ENCODE measurements at places on chromosomes 2 and 18.
A peak's percentile ranks its signal among the peaks of the same experiment; 100 is the strongest.

DNA sequence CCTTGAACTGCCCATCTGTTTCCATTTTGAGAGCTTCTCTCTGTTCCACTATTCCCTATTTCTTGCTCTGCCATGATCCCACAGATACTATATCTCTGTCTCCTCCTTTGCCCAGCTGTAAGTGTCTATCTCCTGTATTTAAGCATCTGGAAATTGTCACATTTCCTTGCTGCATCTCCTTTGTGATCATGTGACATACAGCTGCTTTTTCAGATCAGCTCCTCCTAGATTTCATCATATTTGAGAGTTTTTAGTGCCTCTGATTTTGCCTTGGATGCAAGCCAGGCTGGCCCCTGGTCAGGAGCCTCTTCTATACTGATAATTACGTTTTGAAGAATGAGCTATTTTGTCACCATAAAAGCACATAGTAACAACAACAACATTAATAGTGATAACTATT, 131.7 kb upstream of the TNP1 start:
- DNase-seq = no peak

DNA sequence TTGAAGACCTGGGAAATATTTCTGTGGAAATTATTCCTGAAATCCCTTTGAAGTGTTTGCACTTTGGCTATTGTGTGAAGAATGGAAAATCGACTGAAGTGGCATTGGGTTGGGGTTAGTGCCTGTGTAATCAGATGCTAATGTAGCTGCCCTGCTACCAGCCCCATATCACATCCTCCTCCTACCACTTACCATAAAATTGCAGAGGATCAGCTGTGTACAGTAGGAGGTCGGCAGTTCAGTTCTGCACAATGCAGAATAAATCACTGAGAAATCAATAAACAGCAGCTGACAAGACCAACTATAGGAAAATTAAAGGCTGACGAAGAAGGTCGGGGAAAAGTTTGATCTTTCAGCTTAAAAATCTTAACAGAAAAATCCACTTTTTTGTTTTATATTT, 440.9 kb downstream of the PTPRM start:
- no peak for DNase-seq

DNA sequence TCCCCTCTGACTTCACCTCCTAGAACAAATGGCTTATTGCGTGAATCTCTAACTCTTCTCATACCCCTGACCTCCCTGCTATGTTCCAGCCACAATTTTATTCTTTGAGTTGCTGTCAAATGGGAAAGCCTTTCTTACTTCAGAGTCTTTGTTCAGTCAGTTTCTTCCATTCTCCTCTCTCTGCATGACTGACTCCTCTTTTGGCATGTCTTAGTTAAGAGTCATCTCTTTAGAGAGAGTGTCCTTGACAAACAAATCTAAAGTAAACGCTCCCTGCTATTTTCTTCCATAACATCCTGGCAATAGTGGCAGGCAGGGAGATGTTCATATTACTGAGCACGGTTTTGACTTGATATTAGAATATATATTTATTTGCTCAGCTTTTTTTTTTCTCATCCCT, 170.7 kb upstream of the ERBB4 start:
- DNase-seq = no peak

- DNase-seq = no peak
Observed at GRCh38 chr2:138020432-138020831, 56.2 kb downstream of the HNMT start.

DNA sequence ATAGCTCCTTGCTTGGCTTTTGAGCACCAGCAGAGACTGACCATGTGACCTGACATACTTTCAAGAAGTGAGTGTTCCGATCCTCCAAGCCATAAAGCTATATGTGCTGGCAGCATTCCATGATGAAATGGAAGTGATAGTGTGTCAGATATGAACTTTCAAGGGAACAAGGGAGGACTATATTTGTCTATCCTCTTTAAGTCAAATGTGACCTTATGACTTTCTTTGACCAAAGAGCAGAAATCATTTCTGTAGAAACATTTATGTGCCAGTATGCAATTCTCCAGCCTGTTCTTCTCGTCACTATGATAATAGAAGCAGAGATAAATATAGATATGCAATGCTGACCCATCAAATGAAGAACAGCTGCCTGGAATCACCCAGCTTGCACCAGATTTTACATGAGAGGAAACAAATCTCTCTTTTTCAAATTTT, 14.4 kb downstream of the HYCC2 start:
- no peak for DNase-seq

DNA sequence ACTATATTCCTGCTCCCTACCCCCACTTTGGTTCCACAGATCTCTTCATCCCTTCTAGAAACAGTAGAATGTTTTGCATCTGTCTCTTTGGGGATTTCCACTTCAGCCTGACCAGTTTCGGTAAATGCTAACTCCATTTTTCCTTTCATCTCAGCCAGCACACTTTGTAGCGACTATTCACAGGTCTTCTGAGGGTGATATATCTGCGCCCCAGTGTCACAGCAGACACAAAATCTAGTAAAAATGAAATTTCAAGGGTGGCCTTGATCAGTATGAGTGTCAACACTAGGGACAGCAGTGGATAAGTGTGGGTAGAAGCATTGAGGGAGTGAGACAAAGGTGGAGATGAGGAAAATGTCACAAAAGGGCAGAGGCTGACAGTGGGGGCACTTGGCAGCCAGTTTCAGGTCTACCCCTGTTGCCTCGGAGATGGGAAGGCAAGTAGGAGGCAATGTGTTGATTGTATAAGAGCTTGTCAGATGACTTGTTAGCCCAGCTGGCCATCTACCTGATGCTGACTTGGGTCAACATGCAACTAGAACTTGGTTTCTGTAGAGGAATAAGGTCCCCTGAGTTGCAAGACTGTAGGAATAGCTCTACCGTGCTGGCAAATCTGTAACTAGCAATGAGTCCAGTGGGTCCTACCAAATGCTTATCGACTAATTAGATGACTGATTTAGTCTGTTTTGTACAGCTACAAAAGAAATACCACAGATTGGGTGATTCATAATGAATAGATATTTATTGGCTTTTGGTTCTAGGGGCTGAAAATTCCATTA, 60.7 kb downstream of the CXCR4 start:
- peak; percentile 65 for DNase-seq

- no peak for DNase-seq
Observed at GRCh38 chr18:25826823-25827222, 263.6 kb downstream of the SS18 start.

GRCh38 chr18:50797142-50797541, 22.7 kb downstream of the MRO start:
- no peak for DNase-seq

- DNase-seq = no peak
Observed at GRCh38 chr18:79924814-79925731, 26.4 kb downstream of the SLC66A2 start.

DNA sequence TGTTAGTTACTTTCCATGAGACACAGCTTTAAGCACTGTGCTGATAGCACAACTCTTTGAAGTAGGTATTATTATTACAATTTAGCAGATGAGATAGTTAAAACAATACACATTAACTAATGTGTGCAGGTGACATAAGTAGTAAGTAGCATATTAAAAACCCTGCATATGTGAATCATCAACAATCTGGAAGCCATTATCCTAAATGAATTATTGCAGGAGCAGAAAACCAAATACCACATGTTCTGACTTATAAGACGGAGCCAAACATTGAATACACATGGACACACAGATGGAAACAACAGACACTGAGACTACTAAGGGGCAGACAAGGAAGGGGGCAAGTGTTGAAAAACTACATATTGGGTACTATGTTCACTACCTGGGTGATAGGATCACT, 300.3 kb upstream of the GULP1 start:
- DNase-seq = no peak

GRCh38 chr2:38526195-38526594, 76.5 kb downstream of the HNRNPLL start:
- DNase-seq = no peak

DNA sequence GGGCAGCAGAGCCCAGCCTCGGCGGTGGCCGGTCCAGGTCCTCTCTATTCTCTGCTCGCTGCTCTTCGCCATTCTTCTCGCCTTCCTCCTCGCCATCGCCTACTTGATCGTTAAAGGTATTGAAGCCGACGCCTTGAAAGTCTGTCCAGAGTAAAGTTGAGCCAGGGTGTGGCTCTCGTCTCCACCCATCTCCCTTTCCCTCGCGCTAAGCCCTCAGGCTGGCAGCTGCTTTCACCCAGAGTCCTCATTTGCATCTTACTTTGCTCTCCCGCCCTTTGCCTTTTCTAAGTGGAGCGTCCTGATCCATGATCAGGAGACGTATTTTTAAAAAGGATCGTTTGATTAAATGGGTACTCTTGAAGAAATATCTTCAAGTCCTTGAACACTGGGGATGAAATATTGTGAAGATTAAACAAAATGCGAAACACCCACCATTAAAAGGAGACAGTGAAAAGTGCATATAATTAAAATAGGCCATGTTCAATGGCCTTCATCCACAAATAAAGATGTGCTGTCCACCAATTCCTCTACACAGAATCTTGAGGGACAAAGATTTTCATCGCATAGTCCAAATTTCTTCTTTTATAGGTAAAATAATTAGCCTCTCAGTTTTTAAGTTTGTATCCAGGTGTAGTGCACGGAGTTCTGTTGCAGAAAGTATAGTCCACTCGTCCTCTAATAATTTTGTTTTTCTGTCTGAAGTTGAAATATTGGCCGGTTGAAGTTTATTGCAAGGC, 657 bp downstream of the ARL6IP6 start:
- no peak for DNase-seq

GRCh38 chr2:236337465-236338325, 73.5 kb upstream of the ASB18 start:
- DNase-seq = no peak

DNA sequence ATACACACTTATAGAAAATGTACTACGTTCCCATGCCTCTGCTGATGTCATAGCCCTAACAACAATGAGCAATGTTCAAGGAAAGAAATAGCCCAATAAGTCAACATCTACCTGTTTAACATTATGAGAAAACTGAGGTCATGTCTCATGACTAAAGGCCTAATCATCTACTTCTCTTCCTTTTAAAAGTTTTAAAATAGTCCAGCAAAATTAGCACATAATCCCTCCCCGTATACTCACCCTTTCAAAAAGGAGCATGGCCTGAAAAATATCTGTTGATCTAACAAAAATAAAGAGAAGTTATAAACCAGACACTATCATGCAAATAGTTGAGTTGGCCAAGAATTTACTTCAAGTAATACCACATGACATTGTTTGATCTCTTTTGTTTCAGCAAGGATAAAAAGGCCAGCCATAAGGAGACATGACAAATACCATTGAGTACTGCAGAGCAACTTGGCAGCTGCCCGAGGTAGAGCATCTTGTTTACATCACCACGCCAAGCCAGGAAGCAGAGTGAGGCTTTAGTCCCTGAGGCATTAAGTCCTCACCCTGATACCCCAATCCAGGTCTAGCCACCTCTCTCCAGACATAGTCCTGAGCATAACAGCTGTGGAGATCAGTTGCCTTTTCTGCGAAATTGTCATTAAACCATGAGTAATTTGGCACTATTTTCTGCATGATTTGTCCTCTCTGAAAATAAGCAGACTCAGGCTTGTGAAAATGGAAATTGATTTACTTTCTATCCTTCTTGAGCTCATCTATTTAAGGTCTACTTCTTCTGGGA, 137.4 kb upstream of the ETAA1 start:
- no peak for DNase-seq

DNA sequence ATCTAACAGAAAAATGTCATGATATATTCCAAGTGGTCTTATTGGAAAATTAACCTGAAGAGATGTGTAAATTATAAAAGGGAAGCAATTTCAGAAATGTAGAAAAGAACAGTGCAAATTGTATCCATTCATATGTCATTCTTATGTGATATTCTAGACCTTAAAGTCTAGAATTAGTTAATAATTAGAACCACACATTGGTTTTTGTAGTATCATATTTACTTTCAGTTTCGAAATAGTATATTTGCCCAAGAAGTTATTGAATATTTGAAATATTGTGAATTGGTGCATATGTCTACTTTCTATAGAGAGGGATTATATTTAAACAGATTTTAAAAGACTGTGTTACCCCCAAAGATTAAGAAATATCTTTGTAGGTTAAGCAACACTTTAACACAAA, 1348.6 kb upstream of the ACVR2A start:
- DNase-seq = no peak

DNA sequence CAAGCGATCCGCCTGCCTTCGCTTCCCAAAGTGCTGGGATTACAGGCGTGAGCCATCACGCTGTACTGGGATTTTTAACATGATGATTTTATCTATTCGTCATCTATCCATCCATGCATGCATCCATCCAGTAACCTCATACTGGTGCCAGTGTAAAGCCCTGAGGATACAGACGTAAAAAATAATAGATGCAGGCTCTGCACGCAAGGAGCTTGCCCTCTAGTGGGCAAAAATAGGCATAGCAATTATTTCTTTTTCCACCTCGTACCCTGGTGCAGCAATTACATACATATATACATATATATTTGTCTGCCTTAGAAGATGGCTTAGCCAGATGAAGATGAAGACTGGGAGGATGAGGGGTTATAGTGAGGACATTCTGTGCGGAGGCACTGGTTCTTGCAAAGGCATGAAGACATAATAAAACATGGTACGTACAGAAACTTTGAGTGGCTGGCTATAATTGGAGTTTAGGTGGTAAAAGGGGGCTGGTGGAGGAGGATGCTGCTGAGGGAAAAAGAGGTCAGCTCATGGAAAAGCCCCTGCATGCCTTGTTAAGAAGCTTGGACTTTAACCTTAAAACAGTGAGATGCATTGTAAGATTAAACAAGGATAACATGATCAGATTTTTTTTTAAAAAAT, 19.6 kb upstream of the RPIA start:
- peak; percentile 60 for DNase-seq

- no peak for DNase-seq
Observed at GRCh38 chr2:183579686-183580085, 455.4 kb downstream of the NUP35 start.

- no peak for DNase-seq
Observed at GRCh38 chr2:196598846-196599245, 40.7 kb upstream of the CCDC150 start.

DNA sequence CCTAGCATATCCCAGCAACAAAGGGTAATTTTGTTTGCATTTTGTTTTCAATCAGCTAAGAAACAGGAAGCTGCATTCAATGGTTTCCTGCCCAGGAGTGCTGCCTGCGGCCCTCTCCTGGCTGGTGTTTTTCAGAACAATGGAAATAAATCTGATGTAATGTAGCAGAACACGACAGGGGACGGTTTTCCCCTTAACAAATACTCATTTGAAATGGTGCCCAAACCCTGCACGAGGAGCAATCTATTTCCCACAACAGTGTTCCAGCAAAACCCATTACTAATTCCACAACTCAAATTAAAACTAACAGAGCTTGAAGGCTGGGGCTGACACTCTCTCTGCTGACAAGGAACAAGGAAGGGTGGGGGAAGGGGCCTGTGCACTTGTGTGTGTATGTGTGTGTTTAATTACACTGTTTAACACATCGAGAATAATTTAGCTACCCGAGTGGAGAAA, 8.7 kb downstream of the CAPN13 start:
- DNase-seq = no peak

- peak; percentile 31 for DNase-seq
Observed at GRCh38 chr18:13577091-13577697, 149.2 kb downstream of the FAM210A start.

DNA sequence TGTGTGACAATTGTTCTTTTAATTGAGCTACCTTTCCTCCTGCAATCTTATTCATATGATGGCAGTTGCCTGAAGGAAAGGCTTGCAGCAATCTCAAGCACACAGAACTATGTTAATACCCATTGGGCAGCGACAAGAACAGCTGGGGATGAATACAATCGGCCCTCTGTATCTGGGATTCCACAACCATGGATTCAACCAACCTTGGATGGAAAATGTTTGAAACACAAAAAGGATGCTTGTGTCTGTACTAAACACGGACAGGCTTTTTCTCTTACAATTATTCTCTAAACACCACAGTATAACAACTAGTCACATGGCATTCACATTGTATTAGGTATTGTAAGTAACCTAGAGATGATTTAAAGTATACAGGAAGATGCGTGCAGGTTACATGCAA, 256.1 kb upstream of the SIX2 start:
- DNase-seq = no peak
